ENCODE measurements at places on chromosomes 12 and 14. TPM values are rescaled to one million over a fixed set of nuclear protein-coding genes. Genes with fewer than 3 reads are reported as not detected.

The AQP2 gene
- total RNA-seq: not detected

DNA sequence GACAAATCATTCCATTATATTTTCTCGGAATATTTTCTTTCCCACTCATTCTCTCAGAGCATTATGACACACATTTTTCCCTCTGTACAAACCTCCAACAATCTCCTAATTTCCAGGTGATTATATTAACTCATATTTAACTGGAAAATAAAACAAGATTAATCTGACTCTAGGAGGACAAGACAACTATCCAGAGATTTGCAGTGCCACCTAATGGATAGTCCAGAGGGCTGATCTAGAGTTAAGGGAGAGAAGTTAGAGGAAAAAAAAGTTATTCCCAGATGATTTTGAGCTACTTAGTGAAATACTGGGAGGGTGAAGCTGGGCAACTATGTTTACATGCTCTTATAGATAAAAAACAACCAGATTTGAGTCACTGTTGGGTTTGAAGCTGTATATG is 161.7 kb downstream of the ALX1 start:
- DNase-seq: no peak

The GDF3 gene
- total RNA-seq: not detected

The KLRB1 gene
- total RNA-seq: 0.56 TPM

DNA sequence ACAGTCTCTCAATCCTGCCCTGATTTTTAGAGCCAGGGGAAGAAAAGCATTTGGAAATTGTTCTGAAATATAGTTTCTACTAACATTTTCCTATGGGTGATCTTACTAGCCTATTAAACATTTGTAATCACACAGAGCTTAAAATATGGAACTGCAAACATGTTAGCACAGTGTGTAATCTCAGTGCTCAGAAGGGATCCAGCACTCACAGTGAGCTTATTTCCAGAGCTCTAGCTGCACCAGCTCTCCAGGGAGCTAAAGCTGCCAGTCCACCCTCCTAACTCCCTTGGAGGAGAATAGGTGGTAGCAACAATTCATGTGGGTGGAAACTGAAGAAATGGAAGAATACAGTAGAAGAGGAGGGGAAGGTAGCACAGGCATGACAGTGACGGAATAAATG is 64.9 kb upstream of the SYT1 start:
- DNase-seq: no peak

DNA sequence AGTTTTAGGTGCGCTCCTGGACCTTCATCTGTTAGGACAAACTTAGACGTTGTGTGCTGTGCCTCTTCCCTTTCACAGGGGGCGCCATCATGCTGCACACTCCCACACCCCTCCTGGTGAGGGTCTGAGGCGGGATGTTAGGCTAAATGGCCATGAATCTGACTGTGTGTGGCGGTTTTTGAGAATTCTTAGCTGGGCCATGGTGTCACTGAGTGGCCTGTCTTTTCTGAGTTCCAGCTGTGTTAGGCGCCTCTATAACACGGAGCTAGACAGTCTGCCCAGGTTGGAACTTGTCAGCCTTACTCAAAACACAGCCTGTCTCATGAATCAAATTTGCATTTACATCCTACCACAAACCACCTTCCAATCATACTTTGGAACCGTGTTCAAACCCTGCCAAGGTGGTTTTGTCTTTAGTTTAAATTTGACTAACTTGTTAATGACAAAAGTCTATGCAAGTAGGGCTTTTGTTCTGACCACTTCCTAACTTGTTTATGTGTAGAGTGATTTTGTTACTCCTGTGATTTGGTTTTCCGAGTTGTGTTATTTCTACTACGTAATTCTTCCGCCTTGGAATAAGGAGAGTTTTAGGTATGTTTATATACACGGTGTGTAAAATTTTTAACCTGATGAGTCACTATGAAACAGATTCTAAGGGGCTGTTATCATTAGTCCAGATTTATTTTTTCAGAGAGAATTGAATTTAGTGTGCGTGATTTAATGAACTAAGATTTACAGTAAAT is 19.6 kb downstream of the ACVR1B start:
- peak; percentile 12 for DNase-seq

GRCh38 chr12:99383258-99383657 is 264.3 kb upstream of the GARIN6 start:
- no peak for DNase-seq

The PRKAG1 gene
- 68.1 TPM for total RNA-seq

GRCh38 chr12:15997910-15998309 is 86.8 kb downstream of the DERA start:
- DNase-seq: no peak

The CLEC1A gene
- total RNA-seq: not detected

GRCh38 chr12:57476993-57477709 is 2.5 kb downstream of the ARHGAP9 start:
- DNase-seq: no peak

DNA sequence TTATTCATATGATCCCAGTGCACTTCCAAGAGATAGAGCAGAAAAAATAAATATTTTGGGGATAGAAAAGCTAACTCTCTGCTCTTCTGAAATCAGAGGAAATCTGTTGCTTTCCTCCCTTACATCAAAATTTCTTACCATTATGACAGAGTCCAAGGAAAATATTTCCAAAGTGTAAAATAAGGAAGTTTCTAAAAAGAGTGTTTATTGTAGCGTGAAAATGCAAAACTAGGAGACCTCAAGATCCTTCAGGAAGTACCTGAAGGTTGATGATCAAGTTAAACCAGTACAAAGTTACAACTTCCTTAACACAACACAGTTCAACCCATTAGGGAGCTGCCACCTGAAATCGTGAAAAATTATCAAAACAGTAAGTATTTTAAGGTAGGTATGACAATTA is at the start of gene OR6C2:
TSS of gene OR6C2 (plus strand) at position 301 of the 400 bp plus-strand sequence. CDS start 8,138 bp downstream, outside the sequence.
- DNase-seq: no peak

The FAM90A1 gene
- 0.34 TPM for total RNA-seq

DNA sequence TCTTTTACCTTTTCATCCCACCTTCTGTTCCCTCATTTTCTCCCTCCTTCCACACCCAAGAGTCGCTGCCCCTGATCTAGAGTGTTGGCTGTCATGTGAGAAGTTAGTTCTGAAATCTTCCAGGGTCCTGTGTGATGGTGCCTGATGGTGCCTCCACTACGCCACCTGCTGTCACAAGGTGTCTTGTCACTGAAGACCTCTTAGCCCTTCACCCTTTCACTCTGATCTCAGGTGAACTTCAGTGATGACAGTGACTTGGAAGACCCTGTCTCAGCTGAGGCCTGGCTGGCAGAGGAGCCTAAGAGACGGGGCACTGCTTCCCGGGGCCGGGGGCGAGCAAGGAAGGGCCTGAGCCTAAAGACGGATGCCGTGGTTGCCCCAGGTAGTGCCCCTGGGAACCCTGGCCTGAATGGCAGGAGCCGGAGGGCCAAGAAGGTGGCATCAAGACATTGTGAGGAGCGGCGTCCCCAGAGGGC is 7.6 kb upstream of the PFDN5 start:
- DNase-seq: peak; percentile 72

GRCh38 chr12:55688716-55689655 is 18.7 kb downstream of the ITGA7 start:
- no peak for DNase-seq

DNA sequence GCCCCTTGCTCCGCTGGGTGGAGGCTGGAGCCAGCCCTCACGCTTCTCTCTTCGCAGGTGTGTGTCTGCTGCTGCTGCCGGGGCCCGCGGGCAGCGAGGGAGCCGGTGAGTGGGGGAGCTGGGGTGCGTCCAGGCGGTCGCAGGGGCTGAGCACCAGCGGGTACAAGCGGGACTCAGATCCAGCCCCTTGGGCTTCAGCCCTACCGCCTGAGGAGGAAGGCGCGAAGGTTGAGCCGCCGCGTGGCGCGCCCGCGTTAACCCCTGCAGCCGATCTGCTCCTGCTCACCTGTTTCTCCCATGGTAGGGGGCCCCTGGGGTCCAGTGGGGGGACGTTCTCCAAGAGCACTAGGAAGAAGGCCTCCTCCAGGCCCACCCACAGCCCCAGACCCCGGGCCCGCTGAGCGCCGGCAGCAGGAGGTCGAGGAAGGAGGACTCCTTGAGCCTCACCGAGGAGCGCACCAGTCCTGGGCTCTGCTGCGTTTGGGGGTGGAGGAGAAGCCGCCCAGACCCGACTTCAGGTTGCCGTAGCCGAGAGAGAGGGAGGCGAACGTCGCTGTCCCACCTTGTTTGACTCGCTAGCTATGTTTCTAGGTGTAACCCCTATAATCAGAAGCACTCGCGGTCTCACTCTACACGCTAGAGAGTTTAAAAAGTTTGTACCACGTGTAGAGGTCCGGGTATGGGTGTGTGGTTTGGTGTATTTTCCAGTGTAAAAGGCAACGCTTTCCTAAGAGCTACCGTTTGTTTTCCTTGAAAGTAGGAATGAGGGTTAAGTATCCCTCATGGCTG is 834 bp downstream of the COCH start:
- no peak for DNase-seq

GRCh38 chr12:24688601-24689000 is 260.3 kb downstream of the BCAT1 start:
- DNase-seq: no peak

Data from activated T-cell treated with anti-CD3 and anti-CD28 coated beads, Interleukin-2, amount 50 U/mL, for 4 hours (primary cell).